Chondrocyte (in vitro differentiated cells): ENCODE measurements at places on chromosomes 5 and 9.

DNA sequence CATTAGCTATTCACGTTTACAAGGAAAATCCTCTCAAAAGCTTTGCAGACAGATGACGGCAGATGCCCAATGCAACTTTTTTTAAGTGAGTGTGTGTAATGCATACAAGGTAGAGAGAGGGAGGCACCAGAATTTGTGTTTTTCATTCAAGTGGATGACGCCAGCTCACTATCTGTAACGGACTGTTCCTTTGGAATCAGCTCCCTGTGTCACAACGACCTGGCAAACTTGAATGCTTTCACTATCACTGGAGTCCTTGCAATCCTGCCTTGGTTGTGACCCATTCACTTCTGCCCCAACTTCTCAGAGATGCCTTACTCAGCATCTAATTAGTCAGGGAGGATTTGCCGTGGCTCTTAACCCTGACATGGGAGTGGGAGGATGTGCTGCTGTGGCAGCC lies 148.5 kb downstream of the BNC2 start:
- no peak for DNase-seq

DNA sequence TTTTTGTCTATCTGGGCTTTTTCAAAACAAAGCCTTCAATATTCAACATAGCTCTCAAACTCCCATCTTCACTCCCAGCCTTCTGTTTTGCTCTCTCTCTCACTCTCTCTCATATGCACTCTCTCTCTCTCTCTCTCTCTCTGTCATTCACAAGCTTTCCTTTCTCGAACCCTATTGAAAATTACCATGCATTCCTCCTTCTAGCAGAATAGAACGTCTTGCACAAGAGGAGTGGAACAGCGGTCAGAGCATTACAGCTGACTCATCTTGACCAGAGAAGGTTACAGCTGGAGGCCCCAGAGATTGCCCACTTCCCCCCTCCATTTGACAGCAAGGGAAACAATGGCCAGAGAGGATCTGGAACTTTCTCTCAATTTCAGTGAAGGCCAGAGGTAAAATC lies 51.0 kb upstream of the LIFR start:
- no peak for DNase-seq

GRCh38 chr5:133397990-133398645 lies 214.2 kb downstream of the FSTL4 start:
- DNase-seq: no peak

GRCh38 chr9:97596906-97597305 lies 36.3 kb downstream of the TSTD2 start:
- no peak for DNase-seq

GRCh38 chr9:16871336-16872151 lies 1.1 kb upstream of the BNC2 start:
- DNase-seq: no peak

DNA sequence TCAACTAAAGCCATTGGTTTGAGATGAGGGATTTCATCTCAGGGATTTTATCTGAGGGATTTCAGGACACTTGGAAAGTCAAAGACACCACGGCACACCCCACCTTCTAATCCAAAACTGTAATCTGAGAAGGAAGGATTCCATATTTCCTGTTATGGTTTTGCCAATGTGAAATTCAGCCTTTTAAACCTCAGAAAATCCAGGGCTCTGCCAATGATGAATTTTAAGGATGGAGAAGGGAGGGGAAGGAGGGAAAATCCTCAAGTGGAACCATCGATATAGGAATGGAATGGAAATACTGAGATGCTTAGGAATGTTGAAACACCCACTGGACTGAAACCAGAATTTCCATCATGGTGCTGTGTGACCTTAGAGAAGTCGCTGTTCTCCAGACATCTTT lies 5.3 kb downstream of the C1QTNF3 start:
- DNase-seq: no peak

GRCh38 chr5:67178085-67178484 lies 18.5 kb downstream of the CD180 start:
- no peak for DNase-seq

DNA sequence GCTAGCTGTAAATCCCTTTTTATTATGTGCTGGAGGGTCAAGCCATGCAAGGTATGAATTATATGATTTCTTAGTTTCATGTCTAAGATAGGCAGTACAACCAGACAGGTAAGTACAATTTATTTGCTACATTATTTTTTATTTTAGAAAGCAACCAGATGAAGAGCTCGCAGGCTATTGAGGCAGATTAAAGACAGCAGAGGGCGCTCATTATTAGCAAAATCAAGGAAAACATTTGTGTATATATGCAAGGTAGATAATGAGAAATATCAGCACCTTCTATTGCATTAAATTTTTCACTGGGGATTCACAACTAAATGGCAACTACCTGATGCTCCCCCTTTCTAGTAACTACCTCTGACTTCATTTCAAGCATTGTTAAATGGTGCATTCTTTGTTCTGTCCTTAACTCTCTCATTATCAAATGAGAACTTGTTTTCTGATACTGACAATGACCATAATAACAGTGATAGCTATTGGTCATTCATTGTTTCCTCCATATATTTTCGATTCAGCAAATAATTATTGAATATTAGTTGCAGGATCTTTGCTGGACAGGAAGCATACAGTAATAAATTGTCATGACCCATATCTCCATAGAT lies 8.6 kb downstream of the SCGB3A2 start:
- no peak for DNase-seq

- DNase-seq: no peak
These were observed 374.0 kb downstream of the NFIB start for GRCh38 chr9:13939701-13940490.

- no peak for DNase-seq
These were observed 32.6 kb downstream of the SPRY4 start for GRCh38 chr5:142292249-142292648.

GRCh38 chr5:20276959-20277263 lies 288.9 kb upstream of the CDH18 start:
- DNase-seq: no peak

DNA sequence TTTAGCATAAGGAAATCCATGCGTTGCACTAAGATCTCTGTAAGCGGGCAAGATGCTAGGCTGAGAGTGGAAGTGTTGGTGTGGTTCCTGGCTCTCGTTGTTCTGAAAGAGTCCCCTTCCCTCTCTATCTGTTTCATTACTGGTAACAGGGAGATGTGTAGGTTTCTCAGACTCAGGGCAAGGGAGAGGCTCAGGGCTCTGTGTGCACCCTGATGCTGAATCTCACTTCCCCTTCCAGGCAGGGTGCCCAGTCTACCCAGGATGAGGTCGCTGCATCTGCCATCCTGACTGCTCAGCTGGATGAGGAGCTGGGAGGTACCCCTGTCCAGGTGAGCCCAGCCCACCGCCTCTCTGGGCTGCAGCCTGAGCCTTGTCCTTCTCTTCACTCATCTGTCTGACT lies 45.7 kb downstream of the STOM start:
- no peak for DNase-seq

- DNase-seq: no peak
These were observed 49.4 kb downstream of the ELOVL7 start for GRCh38 chr5:60794691-60795090.

DNA sequence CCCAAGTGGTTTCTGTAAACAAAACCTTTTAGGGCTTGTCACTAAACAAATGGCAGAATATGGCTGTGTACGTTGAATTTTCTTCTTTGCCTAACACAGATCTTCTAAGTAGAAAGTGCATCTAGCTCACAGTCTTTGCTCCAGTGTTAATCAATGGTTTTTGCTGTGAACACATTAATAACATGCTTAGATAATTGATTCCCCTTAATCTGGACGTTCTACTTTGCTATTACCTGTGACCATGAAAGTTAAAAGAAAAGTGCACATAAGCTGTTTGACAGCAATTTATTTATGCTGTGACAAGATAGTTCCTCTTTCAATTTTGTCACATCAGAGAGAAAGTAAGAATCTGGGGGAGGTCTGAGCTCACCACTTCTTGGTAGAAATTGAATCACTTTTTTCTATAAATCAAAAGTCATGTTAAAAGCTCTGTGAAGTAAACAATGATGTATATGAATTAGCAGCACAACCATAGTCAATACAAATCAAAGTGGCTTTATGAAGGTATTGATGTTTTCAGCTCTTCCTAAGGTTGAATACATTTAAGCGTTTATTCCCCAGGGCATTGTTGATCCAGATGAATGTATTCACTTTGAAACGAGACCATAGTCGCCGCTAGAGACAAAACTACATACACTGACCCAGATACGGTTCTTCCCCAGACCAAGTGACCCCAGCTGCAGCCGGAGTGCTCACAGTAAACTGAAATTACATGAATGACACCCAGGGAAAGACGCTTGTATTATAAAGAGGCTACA lies 174.6 kb upstream of the ZNF608 start:
- no peak for DNase-seq

DNA sequence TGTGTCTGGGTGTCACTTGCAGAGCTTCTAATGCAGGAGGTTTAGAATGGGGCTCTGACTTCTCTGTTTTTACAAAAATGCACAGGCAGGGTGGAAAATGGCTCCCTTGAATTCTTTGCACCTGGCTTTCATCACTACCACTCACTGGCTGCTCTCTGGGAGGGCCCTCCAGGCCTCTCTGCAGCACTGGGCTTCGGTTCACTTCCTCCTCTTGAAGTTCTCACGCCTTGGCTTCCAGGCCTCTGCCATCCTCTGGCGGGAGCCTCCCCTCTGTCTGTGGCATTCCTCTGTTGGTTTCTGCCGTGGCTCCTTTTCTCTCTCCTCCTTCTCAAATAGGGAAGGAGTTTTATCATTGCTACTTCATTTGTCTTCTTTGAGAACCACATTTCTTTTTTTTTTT lies 2.8 kb upstream of the PRLR start:
- DNase-seq: no peak

DNA sequence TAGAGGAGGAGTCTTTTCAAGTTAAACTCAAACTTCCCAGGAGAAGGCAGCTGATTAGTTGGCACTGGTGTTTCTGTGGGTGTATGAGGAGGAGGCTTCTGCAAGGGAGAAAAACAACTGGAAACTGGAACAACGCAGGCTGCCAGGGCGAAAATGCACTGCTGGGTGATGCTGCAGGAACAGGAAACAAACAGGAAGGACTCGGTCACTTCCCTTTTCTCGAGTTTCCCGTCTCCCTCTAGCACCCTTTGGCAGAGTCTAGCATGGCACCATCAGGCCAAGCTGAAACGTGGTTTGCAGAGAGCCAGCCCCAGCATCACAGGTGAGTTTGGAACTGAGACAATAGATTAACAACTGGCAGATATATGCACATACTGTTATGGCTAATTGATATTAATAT lies 77.5 kb upstream of the CAST start:
- no peak for DNase-seq

GRCh38 chr9:99261923-99262322 lies 39.8 kb downstream of the SEC61B start:
- no peak for DNase-seq

GRCh38 chr5:108937221-108937620 lies 189.5 kb downstream of the FER start:
- no peak for DNase-seq

DNA sequence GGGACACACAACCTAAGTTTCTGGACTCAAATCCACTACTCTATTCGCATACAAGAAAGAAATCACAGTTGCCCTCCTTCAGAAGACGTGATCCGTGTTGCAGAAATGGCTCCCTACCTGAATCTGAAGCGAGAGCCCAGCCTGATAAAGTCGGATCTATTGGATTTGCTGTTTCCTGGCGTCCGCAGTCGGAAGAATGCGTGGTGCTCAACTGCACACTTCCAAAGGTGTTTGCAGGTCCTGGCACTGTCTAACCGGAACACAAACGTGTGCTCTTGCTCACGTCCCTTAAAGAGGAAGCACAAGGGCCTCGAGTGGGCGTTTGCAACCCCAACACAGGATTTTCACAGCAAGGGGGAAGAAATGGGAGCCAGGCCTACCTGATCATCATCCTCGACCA lies 65.5 kb downstream of the EPB41L4B start:
- no peak for DNase-seq

- DNase-seq: no peak
These were observed 3.4 kb downstream of the HAND1 start for GRCh38 chr5:154474396-154475334.

GRCh38 chr5:110376281-110376951 lies 350.1 kb downstream of the TMEM232 start:
- no peak for DNase-seq

GRCh38 chr5:18003784-18004183 lies 369.5 kb downstream of the TAF11L14 start:
- no peak for DNase-seq

DNA sequence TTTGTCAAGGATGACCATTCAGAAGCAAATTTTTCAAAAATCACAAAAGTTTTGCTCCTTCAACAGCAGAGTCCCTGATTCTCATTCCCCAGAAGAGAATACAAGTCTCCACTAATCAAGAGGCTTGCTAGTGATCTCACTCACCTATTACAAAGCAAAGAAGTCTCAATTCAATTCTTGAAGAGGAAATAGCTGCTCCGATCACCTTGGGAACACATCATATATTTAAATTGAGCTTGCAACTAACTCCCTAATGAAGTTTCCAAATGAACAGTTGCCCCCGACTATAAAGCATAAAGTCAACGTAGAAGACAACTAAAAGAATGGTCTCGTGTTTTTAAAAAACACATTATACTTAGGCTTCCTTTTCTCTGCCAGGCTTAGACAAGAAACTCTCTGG lies 1.6 kb downstream of the LIFR start:
- DNase-seq: no peak
